GM23248 (cell line): ENCODE measurements at places on chromosomes 11 and 22. TPM values are rescaled to one million over a fixed set of nuclear protein-coding genes. Genes with fewer than 3 reads are reported as not detected.
A peak's percentile ranks its signal among the peaks of the same experiment; 100 is the strongest.

DNA sequence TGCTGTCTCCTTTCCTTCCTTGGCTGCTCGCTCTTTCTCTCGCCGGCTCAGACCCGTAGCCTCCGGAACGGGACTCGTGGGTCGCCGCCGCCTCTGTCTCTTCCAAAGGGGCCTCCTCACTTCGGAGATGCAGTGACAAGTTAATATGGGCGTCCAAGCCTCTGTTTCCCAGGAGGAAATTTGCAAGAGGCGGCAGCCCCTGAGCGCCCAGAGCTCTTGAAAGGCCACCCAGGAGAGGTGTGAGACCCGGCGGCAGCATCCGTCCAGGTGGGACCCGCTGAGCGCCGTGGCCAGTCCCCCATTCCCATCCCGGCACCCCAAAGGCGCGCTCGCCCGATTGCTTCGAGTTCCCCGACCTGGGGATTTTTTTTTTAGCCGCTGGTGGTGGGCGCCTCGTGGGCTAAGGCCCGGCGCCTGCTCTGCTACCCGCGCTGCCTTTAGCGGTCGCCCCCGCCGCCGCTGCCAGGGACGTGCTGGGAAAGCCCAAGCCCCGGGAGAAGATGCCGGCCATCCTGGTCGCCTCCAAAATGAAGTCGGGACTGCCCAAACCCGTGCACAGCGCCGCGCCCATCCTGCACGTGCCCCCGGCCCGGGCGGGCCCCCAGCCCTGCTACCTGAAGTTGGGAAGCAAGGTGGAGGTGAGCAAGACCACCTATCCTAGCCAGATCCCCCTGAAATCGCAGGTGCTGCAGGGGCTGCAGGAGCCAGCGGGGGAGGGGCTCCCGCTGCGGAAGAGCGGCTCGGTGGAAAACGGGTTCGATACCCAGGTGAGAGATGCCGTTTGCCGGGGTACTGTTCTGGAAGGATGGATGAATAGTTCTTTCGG is 772 bp downstream of the NAV2 start:
- peak overlapping the region; percentile 96 for H3K27ac ChIP-seq
- H3K27me3 ChIP-seq = no peaks in the 10 kb centered on the region

DNA sequence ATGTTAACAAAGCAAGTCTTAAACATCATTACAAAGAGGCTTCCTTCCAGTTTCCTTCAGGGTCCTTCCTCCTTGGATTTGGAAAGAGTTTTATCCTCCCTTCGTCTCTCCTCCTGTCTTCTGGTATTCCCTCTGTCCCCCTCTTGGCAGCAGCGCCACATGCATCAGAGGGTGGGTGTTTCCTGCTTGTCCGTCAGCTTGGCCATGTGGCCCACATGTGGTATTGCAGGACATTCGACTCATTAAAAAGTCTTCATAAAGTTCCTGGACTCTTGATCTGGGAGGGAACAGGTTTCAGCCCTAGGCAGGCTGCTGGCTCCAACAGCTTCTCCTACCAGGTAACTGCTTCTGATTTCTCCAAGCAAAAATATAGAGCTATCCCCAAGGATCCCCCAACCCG is 189.8 kb downstream of the CSNK2A3 start:
- no peaks in the 10 kb centered on the region for H3K4me1 ChIP-seq
- DNase-seq = peak; percentile 38
- no peak overlapping the region for H3K27ac ChIP-seq

DNA sequence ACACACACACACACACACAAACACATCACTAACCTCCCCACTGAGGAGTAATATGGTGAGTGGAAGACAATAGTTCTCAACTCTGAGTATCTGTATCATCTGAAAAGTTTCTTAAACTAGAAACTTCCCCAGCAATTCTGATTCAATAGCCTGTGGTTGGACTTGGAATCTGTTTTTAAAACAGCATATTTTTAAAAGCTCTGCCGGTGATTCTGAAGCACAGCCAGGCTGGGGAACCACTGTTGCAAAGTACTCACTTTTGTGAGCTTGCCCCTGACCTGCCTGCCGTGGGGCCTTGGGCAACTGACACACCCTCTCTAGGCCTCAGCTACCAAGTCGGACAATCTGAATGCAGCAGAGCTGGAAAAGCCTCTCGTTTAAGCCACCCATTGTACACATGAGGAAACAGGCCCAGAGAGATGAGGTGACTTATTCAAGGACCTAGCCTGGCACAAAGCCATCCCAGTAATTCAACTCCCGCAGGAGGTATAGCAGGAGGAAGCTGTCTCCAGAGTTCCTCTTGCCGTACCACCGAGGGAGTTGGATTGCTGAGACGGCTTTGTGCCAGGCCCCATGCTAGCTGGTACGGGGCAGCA is 8.9 kb downstream of the SLC15A3 start:
- H3K4me3 ChIP-seq = no peak overlapping the region
- H3K27me3 ChIP-seq = no peaks in the 10 kb centered on the region
- no peaks in the 10 kb centered on the region for H3K4me1 ChIP-seq
- no peaks in the 10 kb centered on the region for H3K36me3 ChIP-seq

GRCh38 chr11:93756748-93757147 is 15.3 kb downstream of the C11orf54 start:
- H3K4me1 ChIP-seq = no peaks in the 10 kb centered on the region
- H3K27ac ChIP-seq = no peak overlapping the region
- H3K36me3 ChIP-seq = peaks cover 20% of the 10 kb centered on the region
- no peak overlapping the region for H3K4me3 ChIP-seq

DNA sequence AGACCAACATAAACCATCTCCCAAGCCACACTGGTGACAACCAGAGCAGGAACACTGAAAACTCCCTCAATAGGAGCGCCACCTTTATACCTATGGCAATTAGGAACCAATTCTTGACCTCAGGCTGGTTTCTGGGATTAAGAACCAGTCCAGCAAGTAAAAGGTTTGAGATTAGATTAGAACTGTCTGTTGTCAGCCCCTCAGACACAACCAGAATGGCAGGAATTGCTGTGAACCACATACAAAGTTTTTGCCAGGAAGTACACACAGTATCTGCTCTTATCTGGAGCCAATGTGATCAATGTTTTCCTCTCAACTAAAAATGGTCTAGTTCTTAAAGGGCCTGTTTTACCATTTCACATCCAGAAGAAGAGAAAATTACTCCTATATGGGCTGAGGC is 55.2 kb downstream of the RBFOX2 start:
- H3K4me1 ChIP-seq = peaks cover 78% of the 10 kb centered on the region
- H3K4me3 ChIP-seq = no peak overlapping the region
- no peaks in the 10 kb centered on the region for H3K36me3 ChIP-seq

Gene OR52I1
- not detected in 2 replicates for total RNA-seq

- no peaks in the 10 kb centered on the region for H3K4me1 ChIP-seq
- no peaks in the 10 kb centered on the region for H3K27me3 ChIP-seq
- DNase-seq = no peak
- no peak overlapping the region for H3K4me3 ChIP-seq
- no peaks in the 10 kb centered on the region for H3K36me3 ChIP-seq
Measured at GRCh38 chr22:47114813-47115517, 352.5 kb downstream of the TBC1D22A start.

Gene SAA1
- not detected in 2 replicates for total RNA-seq

Gene RIMBP3C
- 0.22 TPM in 1 of 2 replicates, not detected in the other for total RNA-seq

DNA sequence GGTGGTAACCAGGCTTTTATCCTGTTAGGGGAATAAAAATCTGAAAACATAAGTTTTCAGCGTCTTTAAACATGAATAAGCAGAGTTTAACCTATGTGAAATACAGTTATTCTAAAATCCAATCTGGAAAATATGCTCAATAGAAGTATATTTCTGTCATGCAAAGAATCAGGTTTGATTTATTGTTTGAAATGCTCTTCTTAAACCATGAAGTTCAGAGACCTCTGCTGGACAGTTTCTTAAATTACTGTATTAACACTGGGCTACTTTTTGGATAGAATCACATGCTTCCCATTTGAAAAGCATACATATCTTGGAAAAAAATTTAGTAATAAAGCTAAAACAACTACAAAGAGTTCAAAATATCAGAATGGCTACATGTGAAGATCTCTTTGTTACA is 25.4 kb downstream of the APIP start:
- H3K27ac ChIP-seq = no peak overlapping the region
- DNase-seq = peak; percentile 64
- no peaks in the 10 kb centered on the region for H3K4me1 ChIP-seq
- no peak overlapping the region for H3K4me3 ChIP-seq
- H3K27me3 ChIP-seq = no peaks in the 10 kb centered on the region

- H3K36me3 ChIP-seq = no peaks in the 10 kb centered on the region
- DNase-seq = no peak
- H3K4me3 ChIP-seq = no peak overlapping the region
- H3K27ac ChIP-seq = no peak overlapping the region
- peaks cover 22% of the 10 kb centered on the region for H3K27me3 ChIP-seq
Measured at GRCh38 chr11:2472428-2473186, 27.8 kb downstream of the KCNQ1 start.

GRCh38 chr11:41533761-41534160 is 74.3 kb upstream of the LRRC4C start:
- no peak overlapping the region for H3K27ac ChIP-seq
- no peaks in the 10 kb centered on the region for H3K36me3 ChIP-seq
- no peaks in the 10 kb centered on the region for H3K27me3 ChIP-seq
- DNase-seq = no peak

- H3K4me1 ChIP-seq = peaks cover 12% of the 10 kb centered on the region
- H3K27ac ChIP-seq = peak overlapping the region; percentile 35; the same call in 1 of the 2 replicates
- H3K27me3 ChIP-seq = no peaks in the 10 kb centered on the region
- no peak overlapping the region for H3K4me3 ChIP-seq
- no peaks in the 10 kb centered on the region for H3K36me3 ChIP-seq
- peak; percentile 81 for DNase-seq
Measured at GRCh38 chr11:47204637-47204989, 10.2 kb upstream of the DDB2 start.

Gene SLC36A4
- total RNA-seq = 2.9 and 4.4 TPM in 2 replicates

Gene SELENOH
- 96.6 and 123 TPM in 2 replicates for total RNA-seq

DNA sequence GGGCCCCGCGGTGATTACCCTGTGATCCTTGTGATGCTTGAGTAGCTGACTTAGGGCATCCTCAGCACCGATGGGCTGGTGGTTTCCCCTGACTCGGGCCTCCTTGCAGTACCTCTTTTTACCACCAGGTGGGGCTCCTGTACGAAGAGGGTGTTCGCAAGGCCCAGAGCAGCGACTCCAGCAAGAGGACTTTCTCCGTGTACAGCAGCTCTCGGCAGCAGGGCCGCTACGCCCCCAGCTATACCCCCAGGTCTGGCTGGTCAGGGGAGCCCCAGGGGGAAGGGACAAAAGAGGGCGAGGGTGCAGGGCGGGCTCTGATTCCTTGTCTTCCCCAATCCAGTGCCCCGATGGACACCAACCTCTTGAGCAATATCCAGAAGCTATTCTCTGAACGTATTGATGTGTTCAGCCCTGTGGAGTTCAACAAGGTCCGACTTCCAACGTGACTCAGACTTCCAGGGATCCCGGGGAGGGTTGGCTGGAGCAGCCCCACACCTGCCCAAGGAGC is 1.3 kb upstream of the TM7SF2 start:
- peak; percentile 86 for DNase-seq
- H3K36me3 ChIP-seq = no peaks in the 10 kb centered on the region

DNA sequence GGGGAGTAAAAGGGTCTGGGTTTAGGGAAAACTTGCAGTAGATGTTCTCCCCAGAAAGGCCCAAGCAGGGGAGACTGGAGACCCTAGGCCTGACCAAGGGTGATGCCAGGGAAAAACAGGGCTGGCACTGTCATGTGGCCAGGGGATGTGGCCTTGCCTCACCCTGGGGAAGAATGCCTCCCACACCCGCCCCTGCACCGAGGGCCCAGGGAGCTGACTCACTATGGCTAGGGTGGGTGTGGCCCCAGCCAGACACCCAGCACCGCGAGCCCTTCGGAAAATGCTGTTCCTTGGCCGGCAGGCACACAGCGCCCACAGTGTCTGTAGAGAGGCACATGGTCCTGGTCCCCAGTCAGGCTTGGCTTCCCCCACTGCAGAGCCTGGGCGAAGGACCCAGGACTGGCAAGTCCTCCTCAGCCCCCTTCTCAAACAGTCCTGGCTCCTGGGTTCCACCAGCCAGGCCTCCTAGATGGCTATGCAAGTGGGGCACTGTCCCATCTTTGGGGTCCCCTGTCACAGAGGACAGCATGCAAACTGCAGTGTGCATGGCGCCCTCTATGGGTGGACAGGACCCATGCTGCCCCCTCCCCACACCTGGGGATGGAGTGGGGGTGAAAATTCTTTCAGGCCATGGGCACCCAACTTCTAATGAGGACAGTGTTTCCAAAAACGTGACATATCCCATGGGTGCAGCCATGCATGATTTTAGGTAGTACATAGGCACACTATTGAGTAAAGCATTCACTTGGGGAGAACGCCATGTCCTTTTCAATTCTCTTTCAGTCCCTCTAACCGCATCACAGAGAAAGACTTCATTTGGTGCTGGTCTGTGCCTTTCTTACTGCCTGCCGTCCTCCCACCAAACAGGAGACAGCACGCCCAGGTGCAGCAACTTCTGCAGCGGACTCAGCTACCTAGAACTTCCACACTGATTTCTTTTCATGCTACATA is 15.2 kb downstream of the TMPRSS5 start:
- H3K4me3 ChIP-seq = no peak overlapping the region
- H3K27ac ChIP-seq = no peak overlapping the region
- DNase-seq = peak; percentile 91
- peaks cover 11% of the 10 kb centered on the region for H3K4me1 ChIP-seq

DNA sequence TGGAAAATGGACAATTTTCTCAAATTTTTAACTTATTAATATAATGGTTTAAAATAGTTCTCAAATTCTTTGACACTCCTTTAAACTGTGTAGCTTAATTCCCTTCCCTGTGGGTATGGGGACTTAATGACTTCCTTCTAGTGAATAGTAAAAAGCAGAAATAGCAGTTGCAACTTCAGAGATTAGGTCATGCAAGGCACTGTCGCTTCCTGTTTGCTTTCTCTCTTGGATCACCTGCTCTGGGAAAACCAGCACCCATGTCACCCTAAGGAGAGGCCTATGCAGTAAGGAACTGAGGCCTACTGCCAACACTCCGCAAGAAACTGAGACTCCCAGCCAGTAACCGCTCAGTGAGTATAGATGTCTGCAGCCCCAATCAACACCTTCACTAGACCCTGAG is 5.5 kb upstream of the PANX3 start:
- H3K27me3 ChIP-seq = no peaks in the 10 kb centered on the region
- no peak overlapping the region for H3K4me3 ChIP-seq
- DNase-seq = no peak
- H3K36me3 ChIP-seq = no peaks in the 10 kb centered on the region

GRCh38 chr11:66415423-66415822 is 5.4 kb upstream of the NPAS4 start:
- H3K4me1 ChIP-seq = peaks cover 12% of the 10 kb centered on the region
- H3K4me3 ChIP-seq = no peak overlapping the region
- no peaks in the 10 kb centered on the region for H3K36me3 ChIP-seq
